ENCODE measurements at places on chromosomes 3 and 15.
A peak's percentile ranks its signal among the peaks of the same experiment; 100 is the strongest.

- no peak for DNase-seq
Measured at GRCh38 chr15:87715252-87715651, 541.3 kb downstream of the NTRK3 start.

GRCh38 chr3:100836661-100837060 lies 127.4 kb downstream of the TFG start:
- no peak for DNase-seq

DNA sequence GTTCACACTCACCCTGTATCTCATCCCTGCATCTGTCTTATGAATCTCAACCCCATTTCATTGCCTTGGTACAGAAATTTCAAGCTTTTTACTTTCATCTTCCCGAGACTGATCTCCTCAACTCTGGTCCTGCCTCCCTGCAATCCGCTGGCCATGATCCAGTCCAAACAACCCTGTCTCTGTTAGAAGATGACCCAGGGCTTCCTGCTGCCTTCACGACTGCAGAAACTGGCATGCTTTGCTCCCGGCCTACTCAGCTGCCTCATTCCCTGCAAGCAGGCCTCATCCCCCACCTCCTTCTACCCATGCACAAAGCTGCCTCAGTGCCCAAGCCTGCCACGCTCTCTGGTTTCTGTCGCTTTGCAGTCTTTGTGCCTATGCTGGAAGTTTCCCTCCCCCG lies 12.4 kb downstream of the HES1 start:
- DNase-seq: no peak

DNA sequence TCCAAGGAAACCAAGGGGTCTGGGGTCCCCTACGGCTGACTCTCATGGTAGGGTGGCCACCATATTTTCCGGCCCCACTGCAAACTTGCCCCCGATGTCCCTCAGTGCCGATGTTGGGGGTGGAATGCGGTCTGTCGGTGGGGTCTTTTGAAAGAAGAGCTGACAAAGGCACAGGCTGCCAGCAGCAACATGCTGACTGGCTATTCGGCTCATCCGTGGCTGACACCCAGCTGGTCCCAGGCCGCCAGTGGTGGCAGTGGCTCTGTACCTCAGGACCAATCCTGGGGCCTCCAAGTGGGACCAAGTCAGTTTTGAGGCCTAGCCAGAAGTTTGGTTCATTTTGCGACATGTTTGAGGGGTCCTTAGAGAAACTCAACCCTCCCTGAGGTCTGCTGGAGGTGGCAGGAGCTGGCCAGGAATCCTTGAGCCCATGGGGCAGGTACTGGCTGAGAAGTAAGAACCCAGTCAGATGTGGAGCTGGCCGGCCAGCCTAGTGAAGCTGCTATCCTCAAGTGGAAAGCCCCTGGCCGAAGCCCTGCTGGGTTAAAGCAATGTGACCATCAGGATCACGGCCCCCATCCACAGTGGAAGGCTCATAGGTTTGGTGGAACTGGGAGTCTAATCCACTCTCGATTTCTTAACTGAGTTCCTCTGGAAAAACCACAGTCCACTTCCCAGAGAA lies 17.8 kb downstream of the BMF start:
- no peak for DNase-seq

GRCh38 chr3:144590854-144591253 lies 619.2 kb downstream of the DIPK2A start:
- DNase-seq: no peak

GRCh38 chr3:136708333-136708985 lies 43.7 kb downstream of the STAG1 start:
- DNase-seq: no peak

DNA sequence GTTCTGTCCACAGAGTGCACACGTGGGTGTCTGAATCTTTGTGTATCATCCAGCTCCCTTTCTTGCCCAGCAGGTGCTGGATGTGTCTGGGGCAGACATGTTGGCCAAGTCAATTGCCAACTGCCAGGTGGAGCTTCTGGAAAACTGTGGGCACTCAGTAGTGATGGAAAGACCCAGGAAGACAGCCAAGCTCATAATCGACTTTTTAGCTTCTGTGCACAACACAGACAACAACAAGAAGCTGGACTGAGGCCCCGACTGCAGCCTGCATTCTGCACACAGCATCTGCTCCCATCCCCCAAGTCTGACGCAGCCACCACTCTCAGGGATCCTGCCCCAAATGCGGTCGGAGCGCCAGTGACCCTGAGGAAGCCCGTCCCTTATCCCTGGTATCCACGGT lies 12.5 kb upstream of the RPP14 start:
- DNase-seq: no peak

- no peak for DNase-seq
Measured at GRCh38 chr3:133280586-133280985, 119.3 kb upstream of the BFSP2 start.

DNA sequence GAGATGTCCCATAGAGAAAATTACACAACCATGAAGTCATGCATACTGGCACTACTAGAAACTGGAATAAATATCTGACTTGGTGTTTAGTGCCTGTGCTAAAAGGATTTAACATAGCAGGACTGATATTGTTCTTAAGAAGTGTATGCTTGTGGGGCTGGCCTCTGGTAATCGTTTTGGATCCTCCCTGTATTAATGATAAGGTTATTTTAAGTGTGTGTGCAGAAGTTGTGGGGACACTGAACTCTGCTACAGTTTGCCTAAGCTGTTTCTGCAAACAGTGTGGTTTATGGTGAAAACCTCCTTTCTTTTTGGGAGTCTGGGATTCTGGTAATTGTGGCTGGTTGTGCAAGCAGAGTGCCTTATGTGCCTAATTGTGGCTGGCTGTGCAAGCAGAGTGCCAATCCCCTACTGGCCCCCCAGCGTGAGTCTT lies 120.8 kb downstream of the CLASP2 start:
- DNase-seq: no peak

DNA sequence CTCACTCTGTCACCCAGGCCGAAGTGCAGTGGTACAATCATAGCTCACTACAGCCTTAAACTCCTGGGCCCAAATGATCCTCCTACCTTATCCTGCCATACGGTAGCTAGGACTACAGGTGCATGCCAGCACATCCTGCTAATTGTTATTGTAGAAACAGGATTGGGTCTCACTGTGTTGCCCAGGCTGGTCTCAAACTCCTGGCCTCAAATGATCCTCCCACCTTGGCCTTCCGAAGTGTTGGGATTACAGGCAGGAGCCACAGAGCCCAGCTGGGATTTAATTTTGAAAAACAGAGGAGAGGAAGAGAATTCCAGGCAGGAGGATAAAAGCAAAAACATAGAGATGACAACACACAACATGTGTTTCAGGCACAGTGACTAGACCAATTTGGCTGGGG lies 40.5 kb downstream of the SFMBT1 start:
- DNase-seq: no peak

DNA sequence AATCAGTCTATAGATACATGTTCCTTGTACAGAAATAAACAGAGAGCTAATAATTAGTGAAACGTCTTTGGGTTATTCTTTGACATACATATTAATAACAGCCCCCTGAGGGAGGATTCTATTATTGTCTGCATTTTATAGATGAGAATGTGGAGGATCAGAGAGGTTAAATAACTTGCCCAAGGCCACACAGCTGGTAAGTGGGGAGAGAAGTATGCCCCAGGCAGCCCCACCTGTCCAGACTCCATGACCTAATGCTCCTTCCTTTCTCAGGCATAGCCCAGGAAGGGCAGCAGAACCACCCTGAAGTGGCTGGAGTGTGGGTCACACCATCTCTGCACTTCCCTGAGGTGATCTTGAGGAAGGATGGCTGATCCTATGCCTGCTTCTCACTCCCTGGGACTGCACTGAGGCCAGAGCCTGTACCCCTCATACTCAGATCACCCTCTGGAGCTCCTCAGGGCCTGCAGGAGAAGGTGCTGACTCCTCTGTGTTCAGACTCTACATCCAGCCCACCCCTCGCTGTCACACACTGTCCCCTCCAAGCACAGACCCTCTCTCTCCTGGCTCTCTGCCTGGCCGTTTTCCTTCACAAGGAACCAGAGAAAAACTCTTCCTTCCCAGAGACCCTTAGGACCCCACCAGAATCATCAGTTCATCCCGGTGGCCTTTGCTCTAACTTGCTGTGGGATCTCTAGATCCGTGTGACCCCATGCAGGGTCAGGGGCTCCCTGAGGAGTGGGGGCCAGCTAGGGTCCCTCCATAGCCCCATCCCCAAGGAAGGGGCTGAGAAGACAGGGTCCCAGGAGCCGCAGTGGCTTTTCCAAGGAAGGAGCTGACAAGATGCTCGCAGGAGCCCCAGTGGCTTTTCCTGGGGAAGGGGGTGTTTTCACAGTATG lies 4.4 kb upstream of the HHATL start:
- no peak for DNase-seq

GRCh38 chr3:15083252-15083651 lies 15.7 kb downstream of the RBSN start:
- DNase-seq: no peak

DNA sequence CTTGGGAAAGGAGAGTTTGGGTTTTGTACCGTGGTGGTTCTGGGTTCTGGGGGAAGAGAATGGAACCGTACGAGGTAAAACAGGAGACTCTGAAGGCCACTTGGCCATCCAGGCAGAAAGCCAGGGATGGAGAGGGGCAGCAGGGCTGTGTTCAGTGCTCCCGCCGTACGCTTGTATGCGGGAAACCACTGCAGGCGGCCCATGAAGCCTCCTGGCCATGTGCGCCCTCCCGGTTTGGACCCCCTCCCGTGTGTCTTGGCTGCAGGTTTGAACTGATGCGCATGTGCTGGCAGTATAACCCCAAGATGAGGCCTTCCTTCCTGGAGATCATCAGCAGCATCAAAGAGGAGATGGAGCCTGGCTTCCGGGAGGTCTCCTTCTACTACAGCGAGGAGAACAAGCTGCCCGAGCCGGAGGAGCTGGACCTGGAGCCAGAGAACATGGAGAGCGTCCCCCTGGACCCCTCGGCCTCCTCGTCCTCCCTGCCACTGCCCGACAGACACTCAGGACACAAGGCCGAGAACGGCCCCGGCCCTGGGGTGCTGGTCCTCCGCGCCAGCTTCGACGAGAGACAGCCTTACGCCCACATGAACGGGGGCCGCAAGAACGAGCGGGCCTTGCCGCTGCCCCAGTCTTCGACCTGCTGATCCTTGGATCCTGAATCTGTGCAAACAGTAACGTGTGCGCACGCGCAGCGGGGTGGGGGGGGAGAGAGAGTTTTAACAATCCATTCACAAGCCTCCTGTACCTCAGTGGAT lies 50.6 kb downstream of the PGPEP1L start:
- no peak for DNase-seq

GRCh38 chr15:101318147-101318819 lies 23.2 kb upstream of the SNRPA1 start:
- no peak for DNase-seq

GRCh38 chr15:50315814-50316630 lies 39.0 kb downstream of the GABPB1 start:
- no peak for DNase-seq

DNA sequence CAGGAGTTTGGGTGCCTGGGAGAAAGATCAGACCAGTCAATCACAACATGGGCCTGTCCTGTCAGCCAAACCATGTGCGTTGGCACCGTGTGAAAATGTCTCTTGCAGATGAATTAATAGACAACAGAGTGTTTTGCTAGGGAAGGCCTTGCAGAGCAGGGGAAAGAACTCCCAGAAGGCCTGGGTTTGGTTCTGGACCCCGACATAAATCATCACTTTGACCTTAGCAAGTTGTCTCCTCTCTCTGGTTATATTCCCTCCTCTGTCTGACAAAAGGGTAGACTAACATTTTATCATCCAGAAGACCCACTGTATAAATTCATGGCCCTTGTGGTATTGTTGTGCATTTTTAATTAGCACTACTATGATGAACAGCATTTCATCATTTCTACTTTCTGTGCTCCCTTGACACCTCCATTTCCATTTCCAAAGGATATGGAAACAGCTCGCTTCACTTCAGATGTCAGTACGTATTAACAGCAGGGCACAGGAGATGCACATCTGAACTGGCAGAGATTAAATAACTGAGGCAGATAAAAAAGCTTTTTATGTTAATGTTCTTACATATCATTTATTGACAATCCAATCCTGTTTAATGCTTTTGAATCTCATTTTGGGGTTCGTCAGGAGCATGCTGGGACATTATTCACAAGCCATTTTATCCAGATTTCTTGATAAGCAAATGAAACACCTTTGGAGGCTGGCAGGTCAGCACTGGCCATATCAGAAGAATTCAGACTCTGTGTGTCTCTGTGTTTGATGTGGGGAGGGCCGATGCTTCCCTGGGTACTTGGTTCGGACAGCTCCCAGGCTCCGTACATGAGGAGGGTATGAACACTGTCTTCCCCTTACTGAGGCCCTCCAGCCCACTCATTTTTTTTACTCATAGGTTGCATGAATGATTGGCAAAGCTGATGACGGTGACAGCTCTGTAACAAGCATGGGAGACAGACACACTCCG lies 28.2 kb upstream of the IL12A start:
- no peak for DNase-seq

- no peak for DNase-seq
Measured at GRCh38 chr3:20091331-20092047, 51.2 kb downstream of the KAT2B start.

DNA sequence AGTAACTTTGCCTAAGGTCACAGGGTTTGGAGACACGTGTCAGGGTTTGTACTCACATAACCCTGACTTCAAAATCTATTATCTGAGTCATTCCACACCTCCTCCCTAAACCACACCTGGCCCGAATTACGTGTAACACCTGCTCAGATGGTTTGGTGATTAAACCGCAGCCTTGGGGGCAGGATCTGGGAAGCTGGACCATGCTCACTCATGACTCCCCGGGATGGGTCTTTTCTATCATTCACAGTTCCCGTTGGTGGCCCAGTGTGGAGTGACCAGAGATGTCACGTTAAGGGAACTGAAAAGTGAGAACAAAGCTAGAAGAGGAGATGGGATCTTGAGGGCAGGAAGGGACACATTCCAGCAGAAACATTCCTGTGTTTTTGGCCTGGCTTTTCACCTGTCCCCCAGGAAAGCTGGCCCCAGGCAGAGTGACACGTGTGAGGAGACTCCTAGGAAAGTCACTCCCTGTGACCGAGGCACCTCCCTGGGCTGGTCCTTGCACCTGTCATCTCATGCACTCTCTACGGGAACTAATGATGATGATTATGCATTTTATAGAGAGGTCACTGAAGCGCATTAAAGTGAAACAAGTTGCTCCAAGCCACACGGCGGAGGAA lies 75.4 kb upstream of the POMGNT2 start:
- peak; percentile 40 for DNase-seq

- DNase-seq: no peak
Measured at GRCh38 chr3:179720196-179720595, 67.4 kb downstream of the USP13 start.

GRCh38 chr15:90143166-90143655 lies 40.9 kb upstream of the IDH2 start:
- peak; percentile 68 for DNase-seq
